Stimulated activated naive B cell treated with anti-CD40 and anti-IgM and Interleukin-4, amounts not matched to agents 10 μg/mL and 1 μg/mL and 100 μg/mL, for 72 hours (primary cell): ENCODE measurements at places on chromosomes 5 and 9.
A peak's percentile ranks its signal among the peaks of the same experiment; 100 is the strongest.

- no peak for DNase-seq
Observed at GRCh38 chr5:179615203-179615602, 8.3 kb downstream of the HNRNPH1 start.

GRCh38 chr5:171115519-171115918 lies 193.5 kb upstream of the TLX3 start:
- no peak for DNase-seq

DNA sequence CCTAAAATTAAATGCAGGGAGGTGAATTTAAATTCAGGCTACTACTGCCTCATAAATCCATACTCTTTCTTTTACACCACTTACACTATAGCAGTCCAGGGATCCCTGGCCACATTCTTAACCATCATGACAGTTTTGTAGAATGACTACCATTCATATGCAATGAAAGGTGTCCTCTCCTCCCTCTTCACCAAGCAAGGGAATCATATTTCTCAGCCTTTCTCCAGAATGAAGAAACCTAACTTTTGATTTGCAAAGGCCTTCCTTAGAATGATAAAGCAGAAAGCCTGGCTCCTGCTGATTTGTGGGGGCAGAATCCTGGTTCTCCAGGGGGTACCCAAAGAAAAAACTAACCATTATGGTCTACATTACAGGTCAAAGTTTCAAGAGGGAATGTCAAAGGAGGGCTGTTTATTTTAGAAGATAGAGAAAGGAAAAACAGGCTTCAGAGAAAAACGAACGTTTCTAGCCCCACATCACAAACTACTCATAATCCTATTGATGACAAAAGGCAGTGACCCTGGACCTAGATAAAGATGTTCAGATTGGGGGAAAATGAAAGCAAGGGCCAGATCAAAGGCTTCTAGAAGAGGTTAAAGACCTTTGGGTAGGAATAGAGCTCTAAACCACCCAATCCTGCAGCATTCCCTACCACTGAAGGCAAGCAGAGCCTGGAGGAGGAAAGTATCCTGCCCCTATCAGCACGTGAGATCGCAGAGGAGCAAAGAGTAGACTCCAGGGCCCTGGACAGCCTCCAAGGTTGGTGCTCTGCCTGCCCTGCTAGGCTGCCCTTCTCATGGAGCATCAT lies 11.5 kb downstream of the WNT8A start:
- no peak for DNase-seq

DNA sequence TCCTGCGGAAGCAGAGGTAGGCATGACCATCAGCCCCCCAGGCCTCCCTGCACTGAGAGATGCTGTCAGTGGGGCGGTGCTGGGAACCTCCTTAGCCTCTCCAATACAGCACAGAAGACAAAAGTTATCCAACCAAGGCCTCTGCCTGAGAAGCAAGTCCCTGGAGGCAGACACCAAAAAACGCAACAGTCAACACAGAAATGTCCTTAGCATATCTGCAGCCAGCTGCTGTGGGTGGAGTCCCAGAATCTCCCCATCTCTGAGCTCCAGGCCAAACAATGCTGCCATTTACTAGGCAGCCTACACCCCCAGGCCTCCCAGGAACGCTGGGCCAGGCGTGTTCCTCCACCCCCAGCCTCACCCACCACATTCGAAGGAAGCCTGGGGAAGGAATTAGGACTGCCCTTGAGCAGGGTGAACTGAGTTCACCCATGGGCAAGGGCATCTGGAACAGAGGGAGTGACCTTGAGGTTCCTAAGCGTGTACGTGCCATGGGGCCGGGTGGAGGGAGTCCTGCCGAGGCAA lies 43.7 kb downstream of the STK10 start:
- peak; percentile 15 for DNase-seq

- DNase-seq: no peak
Observed at GRCh38 chr9:126154869-126155268, 171.8 kb upstream of the MVB12B start.

- DNase-seq: no peak
Observed at GRCh38 chr9:89022001-89022759, 30.9 kb downstream of the S1PR3 start.
